Esophagus muscularis mucosa (tissue), 4 donors: ENCODE measurements at places on chromosomes 6 and 20. TPM values are rescaled to one million over a fixed set of nuclear protein-coding genes. Genes with fewer than 3 reads are reported as not detected.

- no peaks in the 10 kb centered on the region for H3K36me3 ChIP-seq
- H3K4me1 ChIP-seq: no peaks in the 10 kb centered on the region
- DNase-seq: no peak
- H3K27me3 ChIP-seq: no peaks in the 10 kb centered on the region
- H3K27ac ChIP-seq: no peak overlapping the region
These were observed 133.4 kb downstream of the HAO1 start for GRCh38 chr20:7806831-7807230.

GRCh38 chr6:2843138-2843740 is 1.6 kb upstream of the SERPINB1 start:
- H3K4me3 ChIP-seq: no peak overlapping the region
- H3K36me3 ChIP-seq: peaks cover 5% of the 10 kb centered on the region
- H3K27ac ChIP-seq: peak overlapping the region; percentile 95
- H3K27me3 ChIP-seq: no peaks in the 10 kb centered on the region

DNA sequence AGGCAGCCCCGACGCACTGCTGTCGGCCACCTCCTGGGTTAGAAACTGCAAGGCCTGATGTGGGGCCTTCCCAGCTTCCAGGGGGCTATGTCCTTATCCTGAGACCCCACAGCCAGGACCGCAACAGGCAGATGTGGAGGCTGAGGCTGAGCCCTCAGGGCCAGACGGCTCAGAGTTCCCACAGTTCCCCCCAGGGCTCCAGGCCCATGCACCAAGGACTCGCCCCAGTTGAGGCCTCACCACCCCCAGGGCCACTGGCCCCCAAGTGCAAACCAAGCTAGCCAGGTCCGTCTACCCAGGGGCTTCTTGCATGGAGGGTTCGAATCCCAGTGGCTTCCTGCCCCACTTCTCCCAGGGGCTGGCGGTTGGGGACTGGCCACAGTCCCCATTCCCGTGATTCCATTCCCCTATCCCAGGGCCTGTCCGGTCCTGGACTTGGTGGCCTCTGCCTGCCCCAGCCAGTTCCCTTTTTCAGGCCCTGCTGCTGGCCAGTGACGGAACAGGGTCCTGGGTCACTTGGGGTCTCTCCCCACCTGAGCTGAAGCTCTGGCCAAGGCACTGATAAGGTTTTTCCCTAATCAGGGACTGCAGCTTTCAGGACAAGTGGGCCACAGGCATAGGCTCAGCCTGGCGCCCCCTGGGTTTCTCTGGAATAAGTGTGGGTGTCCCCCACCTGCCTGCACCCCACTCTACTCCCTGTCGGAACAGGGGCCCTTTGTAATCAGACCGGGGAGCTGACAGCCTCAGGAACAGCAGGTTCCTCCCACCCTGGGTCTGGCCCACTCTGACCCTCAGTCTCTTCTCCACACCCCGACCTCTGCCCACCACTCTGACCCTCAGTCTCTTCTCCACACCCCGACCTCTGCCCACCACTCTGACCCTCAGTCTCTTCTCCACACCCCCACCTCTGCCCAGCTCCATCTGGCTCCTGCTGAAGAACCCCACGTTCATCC is 22.0 kb downstream of the SLCO4A1 start:
- H3K27ac ChIP-seq: no peak overlapping the region
- DNase-seq: no peak
- peaks cover 3% of the 10 kb centered on the region for H3K36me3 ChIP-seq
- peaks cover 40% of the 10 kb centered on the region for H3K4me1 ChIP-seq
- no peak overlapping the region for H3K4me3 ChIP-seq
- peaks cover 31% of the 10 kb centered on the region for H3K27me3 ChIP-seq

- H3K27ac ChIP-seq: no peak overlapping the region
- H3K27me3 ChIP-seq: no peaks in the 10 kb centered on the region
- H3K4me1 ChIP-seq: peaks cover 17% of the 10 kb centered on the region
- DNase-seq: no peak
These were observed 123.0 kb downstream of the UTRN start for GRCh38 chr6:144408161-144408560.

- no peaks in the 10 kb centered on the region for H3K27me3 ChIP-seq
- peaks cover 6% of the 10 kb centered on the region for H3K4me1 ChIP-seq
- H3K36me3 ChIP-seq: no peaks in the 10 kb centered on the region
- no peak overlapping the region for H3K27ac ChIP-seq
- no peak overlapping the region for H3K4me3 ChIP-seq
These were observed 10.4 kb upstream of the ZFAND3 start for GRCh38 chr6:37809197-37809543.

- no peaks in the 10 kb centered on the region for H3K36me3 ChIP-seq
- no peaks in the 10 kb centered on the region for H3K27me3 ChIP-seq
- H3K4me1 ChIP-seq: peaks cover 30% of the 10 kb centered on the region
These were observed 3.8 kb upstream of the E2F1 start for GRCh38 chr20:33689973-33690372.

- no peak overlapping the region for H3K4me3 ChIP-seq
- DNase-seq: no peak
- H3K36me3 ChIP-seq: no peaks in the 10 kb centered on the region
These were observed 198.8 kb upstream of the CDYL start for GRCh38 chr6:4577406-4577805.

DNA sequence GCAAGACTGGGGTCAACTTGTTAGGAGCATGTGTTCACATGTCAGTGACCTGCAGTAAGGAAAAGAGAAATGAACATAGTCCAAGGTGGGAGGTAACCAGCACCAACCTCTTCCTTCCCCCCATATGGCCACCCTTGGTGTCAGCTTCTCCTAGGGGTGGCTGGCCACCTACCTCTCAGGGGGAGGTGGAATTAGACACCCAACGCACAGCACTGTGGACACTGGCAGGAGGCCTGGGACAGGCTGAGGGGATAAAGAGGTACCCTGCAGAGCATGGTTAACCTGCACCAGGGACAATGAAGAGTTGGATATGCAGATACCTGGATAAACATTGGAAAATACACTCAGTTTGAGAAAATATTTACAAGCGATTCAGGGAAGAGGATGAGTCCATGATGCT is 84.5 kb downstream of the IYD start:
- no peaks in the 10 kb centered on the region for H3K36me3 ChIP-seq
- H3K27me3 ChIP-seq: no peaks in the 10 kb centered on the region

- no peak overlapping the region for H3K4me3 ChIP-seq
- no peaks in the 10 kb centered on the region for H3K36me3 ChIP-seq
- H3K4me1 ChIP-seq: peaks cover 13% of the 10 kb centered on the region
- no peak for DNase-seq
These were observed 33.0 kb upstream of the NR2E1 start for GRCh38 chr6:108132863-108133262.

DNA sequence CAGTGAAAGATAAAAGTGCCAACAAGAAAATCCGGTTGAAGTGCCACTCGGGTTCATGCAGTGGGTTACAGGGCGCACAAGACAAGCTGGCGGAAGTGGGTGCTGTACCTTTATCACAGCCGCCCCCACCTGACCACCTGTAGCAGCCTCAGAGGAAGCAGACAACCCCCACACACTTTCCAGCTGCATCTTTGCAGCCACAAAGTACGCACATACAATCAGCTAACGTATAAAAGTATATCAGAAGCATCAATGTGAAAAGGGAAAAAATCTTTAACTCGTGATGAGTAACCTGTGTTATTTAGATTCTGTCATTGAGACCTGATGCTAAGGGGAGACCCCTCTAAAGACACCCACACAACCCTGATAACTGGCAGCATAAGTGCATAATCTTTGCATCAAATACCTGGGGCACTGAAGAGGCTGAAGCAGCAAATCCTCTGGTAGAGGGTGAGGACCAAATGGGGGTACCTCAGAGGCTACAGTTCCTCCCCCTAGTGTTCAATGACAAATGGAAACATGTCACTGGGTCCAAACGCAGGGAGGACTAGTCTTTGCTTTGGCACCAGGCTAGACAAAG is 22.1 kb downstream of the BACH2 start:
- no peaks in the 10 kb centered on the region for H3K27me3 ChIP-seq
- no peak overlapping the region for H3K27ac ChIP-seq
- no peaks in the 10 kb centered on the region for H3K4me1 ChIP-seq
- H3K4me3 ChIP-seq: no peak overlapping the region
- H3K36me3 ChIP-seq: peaks cover 5% of the 10 kb centered on the region

- no peaks in the 10 kb centered on the region for H3K27me3 ChIP-seq
- peaks cover 100% of the 10 kb centered on the region for H3K36me3 ChIP-seq
- no peaks in the 10 kb centered on the region for H3K4me1 ChIP-seq
- no peak for DNase-seq
- no peak overlapping the region for H3K4me3 ChIP-seq
These were observed 31.0 kb downstream of the CDK5RAP1 start for GRCh38 chr20:33370291-33370690.

DNA sequence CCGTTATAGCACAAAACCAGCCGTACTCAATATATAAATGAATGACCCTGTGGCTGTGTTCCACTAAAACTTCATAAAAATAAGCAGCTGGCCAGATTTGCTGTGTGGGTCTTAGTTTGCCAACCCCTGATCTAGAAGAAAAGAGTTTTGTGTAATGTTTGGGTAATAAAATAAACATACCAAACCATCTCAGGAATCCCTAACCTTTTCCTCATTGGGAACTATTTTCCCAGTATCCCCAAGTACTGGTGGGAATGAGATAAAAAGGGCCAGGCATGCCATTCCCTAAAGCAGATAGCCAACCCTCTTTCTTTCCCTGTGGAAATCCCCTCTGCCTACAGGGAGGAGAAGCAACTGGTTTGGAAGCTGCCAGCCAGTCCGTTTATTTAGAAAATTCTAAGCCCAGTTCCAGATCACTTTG is 169.1 kb upstream of the AKAP12 start:
- no peaks in the 10 kb centered on the region for H3K36me3 ChIP-seq
- H3K27ac ChIP-seq: peak overlapping the region; percentile 77
- peak; percentile 50 for DNase-seq
- H3K27me3 ChIP-seq: no peaks in the 10 kb centered on the region

LINC00237 gene
- total RNA-seq: not detected

- DNase-seq: no peak
- H3K4me1 ChIP-seq: peaks cover 12% of the 10 kb centered on the region
- H3K4me3 ChIP-seq: no peak overlapping the region
- no peak overlapping the region for H3K27ac ChIP-seq
- H3K27me3 ChIP-seq: peaks cover 95% of the 10 kb centered on the region
These were observed 10.5 kb upstream of the SRXN1 start for GRCh38 chr20:663315-664090.

- H3K4me1 ChIP-seq: peaks cover 7% of the 10 kb centered on the region
- no peak overlapping the region for H3K4me3 ChIP-seq
- DNase-seq: no peak
- H3K27me3 ChIP-seq: no peaks in the 10 kb centered on the region
- H3K27ac ChIP-seq: no peak overlapping the region
These were observed 49.8 kb downstream of the SPATA2 start for GRCh38 chr20:49865559-49865958.

DNA sequence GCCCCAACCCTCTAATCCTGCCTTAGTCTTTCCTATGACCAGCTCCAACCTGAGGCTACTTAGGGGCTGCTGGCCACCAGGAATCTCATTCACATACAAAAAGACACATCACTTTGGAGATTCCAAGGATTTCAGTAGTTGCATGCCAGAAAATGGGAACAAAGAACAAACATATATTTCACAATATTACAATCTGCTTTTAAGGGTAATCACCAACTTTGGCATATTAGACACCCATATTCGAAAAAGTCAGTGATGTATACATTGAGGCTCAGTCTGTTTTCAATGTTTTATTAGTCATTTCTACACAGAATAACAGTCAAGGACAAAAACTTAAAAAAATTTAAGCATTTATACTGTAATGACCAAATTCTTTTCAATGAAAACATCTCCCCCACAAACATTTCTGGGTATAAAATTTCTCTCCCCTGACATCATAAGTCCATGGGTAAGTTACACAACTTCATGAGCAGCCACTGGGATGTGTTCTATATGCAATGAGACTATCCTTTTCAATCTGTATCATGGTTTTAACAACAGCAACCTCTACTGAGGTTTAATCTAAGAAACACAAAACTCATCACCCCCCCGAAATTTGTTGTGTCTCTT is 103.5 kb downstream of the MAP7 start:
- no peak overlapping the region for H3K4me3 ChIP-seq
- no peaks in the 10 kb centered on the region for H3K27me3 ChIP-seq
- H3K36me3 ChIP-seq: no peaks in the 10 kb centered on the region
- H3K4me1 ChIP-seq: no peaks in the 10 kb centered on the region

DNA sequence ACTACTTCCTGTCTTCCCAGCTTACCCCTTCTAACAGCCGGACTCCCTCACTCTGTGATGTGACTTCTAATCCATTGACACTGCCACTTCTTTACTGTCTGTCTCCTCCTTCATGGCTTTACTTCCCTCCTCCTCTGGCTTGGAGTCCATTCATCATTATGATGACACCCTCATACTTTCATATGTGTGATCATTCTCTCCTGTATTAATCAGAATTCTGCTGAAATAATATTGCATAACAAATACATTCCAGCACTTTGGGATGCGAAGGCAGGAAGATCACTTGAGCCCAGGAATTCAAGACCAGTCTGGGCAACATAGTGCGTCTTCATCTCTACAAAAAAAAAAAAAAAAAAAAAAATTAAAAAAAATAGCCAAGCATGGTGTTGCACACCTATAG is 147.9 kb upstream of the BTBD3 start:
- DNase-seq: no peak

GRCh38 chr6:45737331-45738056 is 278.2 kb downstream of the CLIC5 start:
- DNase-seq: no peak
- H3K36me3 ChIP-seq: no peaks in the 10 kb centered on the region
- no peaks in the 10 kb centered on the region for H3K27me3 ChIP-seq
- H3K4me1 ChIP-seq: no peaks in the 10 kb centered on the region

GRCh38 chr6:2940851-2941250 is 30.5 kb downstream of the SERPINB6 start:
- H3K27me3 ChIP-seq: no peaks in the 10 kb centered on the region
- DNase-seq: peak; percentile 5
- H3K4me1 ChIP-seq: peaks cover 15% of the 10 kb centered on the region

GRCh38 chr6:3341467-3341866 is 82.7 kb downstream of the PSMG4 start:
- H3K36me3 ChIP-seq: no peaks in the 10 kb centered on the region
- H3K4me1 ChIP-seq: peaks cover 62% of the 10 kb centered on the region
- peak overlapping the region; percentile 60 for H3K27ac ChIP-seq
- no peak overlapping the region for H3K4me3 ChIP-seq
- H3K27me3 ChIP-seq: no peaks in the 10 kb centered on the region

GRCh38 chr6:39426073-39426456 is 103.6 kb upstream of the KCNK16 start:
- H3K27ac ChIP-seq: peak overlapping the region; percentile 58
- H3K4me1 ChIP-seq: peaks cover 64% of the 10 kb centered on the region
- no peak overlapping the region for H3K4me3 ChIP-seq
- no peaks in the 10 kb centered on the region for H3K36me3 ChIP-seq

RCAN2 gene
- 79.1 TPM for total RNA-seq

CST4 gene
- not detected for total RNA-seq

GRCh38 chr20:13219327-13220193 is 1.5 kb upstream of the ISM1 start:
- peak overlapping the region; percentile 61 for H3K4me3 ChIP-seq
- DNase-seq: no peak
- H3K27ac ChIP-seq: no peak overlapping the region

- DNase-seq: no peak
- H3K27ac ChIP-seq: no peak overlapping the region
- H3K4me1 ChIP-seq: no peaks in the 10 kb centered on the region
These were observed 83.7 kb downstream of the MKKS start for GRCh38 chr20:10350188-10350842.

PLCB4 gene
- total RNA-seq: 61.0 TPM

SLC17A9 gene
- 2.5 TPM for total RNA-seq
